ENCODE measurements at places on chromosomes 4 and X.

DNA sequence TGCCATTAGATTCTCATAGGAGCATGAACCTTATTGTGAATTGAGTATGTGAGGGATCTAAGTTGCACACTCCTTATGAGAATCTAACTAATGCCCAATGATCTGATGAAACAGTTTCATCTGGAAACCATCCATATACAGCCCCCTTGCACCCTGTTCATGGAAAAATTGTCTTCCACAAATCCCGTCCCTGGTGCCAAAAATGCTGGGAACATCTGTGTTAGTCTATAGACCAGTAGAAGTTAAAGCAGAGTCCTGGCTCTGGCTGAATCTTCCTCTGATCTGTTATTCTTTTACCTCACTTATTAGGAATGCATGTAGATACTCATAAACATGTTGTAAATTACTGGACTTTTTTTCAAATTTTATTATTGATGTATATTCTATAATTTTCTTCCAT, 29.2 kb downstream of the SULT1B1 start:
- no peaks in the 10 kb centered on the region for H3K4me1 ChIP-seq
- DNase-seq, result no peak
- H3K36me3 ChIP-seq, result no peaks in the 10 kb centered on the region
- H3K4me3 ChIP-seq, result no peak overlapping the region
- H3K27ac ChIP-seq, result no peak overlapping the region
- H3K27me3 ChIP-seq, result no peaks in the 10 kb centered on the region

DNA sequence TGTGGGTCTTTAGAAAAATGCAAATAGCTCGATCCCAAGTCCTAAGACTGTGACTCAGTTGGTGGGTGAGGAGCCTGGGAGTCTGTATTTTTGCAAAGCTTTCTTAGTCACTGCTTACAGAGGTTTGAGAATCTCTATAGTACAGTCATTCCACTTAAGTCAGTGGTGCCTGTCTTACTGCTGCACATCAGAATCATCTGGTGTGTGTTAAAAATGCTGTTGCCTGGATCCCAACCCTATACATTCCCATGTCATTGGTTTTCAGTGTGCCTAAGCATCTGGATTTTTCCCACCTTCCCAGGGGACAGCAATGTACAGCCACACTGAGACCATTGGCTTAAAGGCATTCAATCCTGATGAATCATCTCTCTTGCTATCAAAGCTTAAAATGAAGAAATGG, 21.0 kb upstream of the GEMIN8 start:
- H3K36me3 ChIP-seq, result no peaks in the 10 kb centered on the region
- H3K27ac ChIP-seq, result no peak overlapping the region
- H3K4me3 ChIP-seq, result no peak overlapping the region
- DNase-seq, result no peak
- H3K4me1 ChIP-seq, result no peaks in the 10 kb centered on the region

DNA sequence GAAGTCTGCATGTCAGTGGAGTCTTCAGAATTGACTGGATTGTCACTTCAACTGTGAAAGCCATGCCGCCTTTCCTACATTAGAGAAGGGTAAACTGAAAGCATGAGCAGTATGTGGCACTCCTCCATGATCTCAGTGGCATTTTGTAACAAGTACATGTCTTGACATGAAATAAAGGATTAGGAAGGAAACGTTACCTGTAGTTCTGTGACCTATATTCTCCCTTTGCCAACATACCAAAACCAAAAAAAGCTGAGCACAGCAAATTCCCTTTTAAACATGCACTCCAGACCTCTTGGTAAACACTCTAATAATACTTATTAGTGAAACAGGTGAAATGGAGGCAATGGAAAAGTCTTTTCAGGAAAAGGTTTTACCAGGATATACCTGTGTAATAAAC, 344.2 kb downstream of the GRIA2 start:
- H3K27ac ChIP-seq, result no peak overlapping the region
- no peak overlapping the region for H3K4me3 ChIP-seq
- no peaks in the 10 kb centered on the region for H3K27me3 ChIP-seq
- no peaks in the 10 kb centered on the region for H3K36me3 ChIP-seq
- no peaks in the 10 kb centered on the region for H3K4me1 ChIP-seq

- H3K27me3 ChIP-seq, result no peaks in the 10 kb centered on the region
- no peak for DNase-seq
- no peak overlapping the region for H3K27ac ChIP-seq
- no peaks in the 10 kb centered on the region for H3K36me3 ChIP-seq
- H3K4me1 ChIP-seq, result no peaks in the 10 kb centered on the region
- H3K4me3 ChIP-seq, result no peak overlapping the region
Measured at GRCh38 chrX:128309311-128309710, 257.1 kb upstream of the ACTRT1 start.
